Motor neuron (in vitro differentiated cells): ENCODE measurements at places on chromosomes 4 and X. TPM values are rescaled to one million over a fixed set of nuclear protein-coding genes. Genes with fewer than 3 reads are reported as not detected.

The USP51 gene
- 3.0 and 3.2 TPM in 2 replicates for total RNA-seq

The LIMCH1 gene
- 80.1 and 93.4 TPM in 2 replicates for total RNA-seq

The FAM236D gene
- total RNA-seq, result not detected in 2 replicates

The PAGE4 gene
- total RNA-seq, result 1.1 TPM in 1 of 2 replicates, not detected in the other

The MUC7 gene
- not detected in 2 replicates for total RNA-seq

The MAGEB17 gene
- total RNA-seq, result not detected in 2 replicates

The CXCL8 gene
- not detected in 2 replicates for total RNA-seq

The IQCM gene
- total RNA-seq, result 0.09 TPM in 1 of 2 replicates, not detected in the other

The CT55 gene
- 0.05 and 0.44 TPM in 2 replicates for total RNA-seq

- ATAC-seq, result no peak
Measured at GRCh38 chr4:3397128-3397527, 44.6 kb upstream of the HGFAC start.

DNA sequence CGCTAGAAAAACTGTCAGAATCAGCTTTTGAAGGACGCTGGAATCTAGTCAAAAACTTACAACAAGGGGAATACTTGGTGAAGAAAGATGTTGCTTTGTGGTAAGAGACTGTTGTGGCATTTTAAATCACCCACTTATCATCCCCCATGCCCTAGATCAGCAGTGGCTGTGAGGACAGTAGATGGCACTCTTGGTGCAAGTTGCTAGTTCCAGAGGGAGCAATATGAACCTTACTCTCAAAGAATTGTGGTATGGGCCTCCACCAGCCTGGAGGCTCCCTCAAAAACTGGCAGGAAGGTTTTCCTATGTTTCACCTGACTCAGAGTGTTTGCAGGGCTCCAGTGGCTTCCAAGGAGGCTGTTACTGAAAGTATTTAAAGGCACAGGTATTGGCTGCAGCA lies 37.7 kb upstream of the SLC16A2 start:
- ATAC-seq, result peak; percentile 90

DNA sequence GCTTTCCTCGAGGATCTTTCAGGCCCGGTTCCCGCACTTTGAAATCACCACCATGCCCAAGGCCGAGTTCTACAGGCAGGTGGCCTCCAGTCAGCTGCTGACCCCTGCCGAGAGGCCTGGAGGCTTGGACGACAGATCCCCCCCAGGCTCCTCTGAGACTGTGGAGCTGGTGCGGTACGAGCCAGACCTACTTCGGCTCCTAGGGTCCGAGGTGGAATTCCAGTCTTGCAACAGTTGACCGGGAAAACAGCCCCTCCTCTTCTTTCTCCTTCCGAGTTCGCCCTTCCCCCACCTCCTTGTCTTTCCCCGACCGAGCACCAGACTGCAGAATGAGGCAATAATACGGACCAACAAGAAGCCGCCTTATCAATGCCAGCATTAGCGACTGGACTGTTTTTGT lies 54.4 kb downstream of the ELF4 start:
- no peak for ATAC-seq

DNA sequence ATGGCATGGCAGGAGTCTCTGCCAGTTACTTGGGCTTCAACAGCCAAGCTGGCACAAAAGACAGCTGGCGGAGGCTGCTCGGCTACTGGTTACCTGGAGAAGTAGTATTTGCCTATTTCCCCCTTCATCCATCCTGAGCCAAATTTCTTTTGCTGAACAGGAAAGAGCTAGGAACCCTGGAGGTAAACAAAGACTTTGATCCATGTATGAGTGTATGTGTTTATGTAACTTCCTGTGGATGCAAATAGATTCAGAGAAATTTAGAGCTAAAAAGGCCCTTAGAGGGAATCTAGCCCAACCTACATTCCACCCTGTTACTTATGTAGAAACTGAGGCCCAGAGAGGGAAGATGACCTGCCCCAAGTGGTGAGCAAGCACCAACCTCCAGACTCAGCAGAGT lies 11.2 kb downstream of the AWAT2 start:
- ATAC-seq, result no peak

GRCh38 chr4:71648448-71648847 lies 135.4 kb downstream of the GC start:
- ATAC-seq, result no peak

DNA sequence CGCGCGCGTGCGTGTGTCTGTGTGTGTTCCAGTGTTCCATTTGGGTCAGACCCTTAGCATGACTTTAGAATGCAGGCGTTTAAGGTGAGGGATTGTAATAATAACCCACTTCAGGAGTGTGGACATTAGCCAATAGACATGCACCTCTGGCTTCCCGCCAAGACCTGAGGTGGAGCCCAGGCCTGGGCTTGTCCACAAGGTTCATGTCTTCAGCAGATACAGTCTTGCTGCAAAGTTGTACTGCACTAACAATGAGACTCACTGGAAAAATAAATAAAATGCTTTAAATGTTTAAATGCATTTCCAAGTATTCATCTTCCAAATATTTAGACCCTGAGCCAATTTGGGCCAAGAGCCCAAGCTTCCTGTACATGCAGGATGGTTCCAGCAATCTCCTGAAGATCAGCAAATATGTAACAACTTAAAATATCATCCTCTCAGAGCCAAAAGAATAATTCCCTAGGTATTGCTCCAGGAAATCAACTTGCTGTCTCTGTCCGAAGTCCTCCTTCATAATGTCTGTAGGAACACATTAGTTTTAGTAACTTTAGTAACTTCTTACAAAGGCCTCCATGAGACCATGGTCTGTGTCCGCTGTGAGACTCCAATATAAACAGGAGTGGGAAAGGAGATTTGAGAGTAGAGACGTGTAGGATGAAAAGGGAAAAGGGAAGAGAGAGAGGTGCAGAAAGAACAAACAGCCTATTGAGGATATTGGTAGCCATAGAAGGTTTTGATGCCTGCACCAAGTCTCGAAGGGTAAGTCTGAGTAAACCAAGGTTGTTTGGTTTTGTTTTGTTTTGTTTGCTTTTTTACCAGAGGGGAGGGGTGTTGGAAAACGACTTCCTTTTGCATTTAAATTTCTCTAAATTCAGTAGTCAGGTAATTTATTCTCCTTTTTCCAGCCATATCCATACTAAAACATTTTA lies 98.5 kb upstream of the KLF3 start:
- ATAC-seq, result peak; percentile 33

DNA sequence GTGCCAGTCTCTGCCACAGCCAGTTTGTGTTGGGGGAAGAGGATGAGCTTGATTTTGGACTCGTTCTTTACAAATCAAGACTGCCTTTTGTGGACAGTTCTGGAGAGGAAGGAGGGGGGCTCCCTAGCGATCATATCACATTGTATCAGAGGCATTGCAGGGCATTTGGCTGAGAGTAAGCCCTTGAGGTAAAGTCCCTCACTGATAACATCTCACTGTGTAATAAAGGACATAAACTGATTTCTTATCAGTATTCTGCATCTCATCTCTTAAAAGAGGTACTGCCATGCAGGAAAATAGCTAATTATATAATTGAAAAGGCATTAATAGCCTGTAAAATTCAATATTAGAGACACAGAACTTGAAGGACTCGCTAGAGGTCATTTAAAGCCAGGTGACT lies 6.1 kb upstream of the IGFBP7 start:
- ATAC-seq, result no peak

- no peak for ATAC-seq
Measured at GRCh38 chr4:37241647-37242046, 2.9 kb upstream of the NWD2 start.

- ATAC-seq, result peak; percentile 94
Measured at GRCh38 chrX:30822068-30822681, 66.9 kb downstream of the TAB3 start.

- ATAC-seq, result no peak
Measured at GRCh38 chr4:184434501-184435066, 39.8 kb downstream of the IRF2 start.

DNA sequence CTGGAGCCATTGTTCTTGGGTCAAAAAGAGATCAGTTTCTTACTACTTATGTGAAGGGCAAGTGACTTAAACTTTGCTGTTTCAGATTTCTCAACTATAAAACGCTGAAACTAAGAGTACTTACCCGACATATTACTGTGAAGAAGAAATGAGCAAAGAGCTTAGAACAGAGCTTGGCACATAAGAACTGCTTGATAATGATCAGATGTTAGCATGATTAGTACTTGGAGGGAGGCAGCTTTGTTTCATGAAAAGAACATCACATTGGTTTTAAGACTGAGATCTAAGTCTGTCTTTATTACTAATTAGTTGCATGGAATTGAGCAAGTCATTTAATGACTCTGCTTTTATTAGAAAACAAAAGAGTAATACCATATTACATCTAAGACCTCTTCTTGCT lies 169.1 kb downstream of the ARHGAP24 start:
- ATAC-seq, result no peak
